ENCODE measurements at places on chromosomes 13 and 19.

DNA sequence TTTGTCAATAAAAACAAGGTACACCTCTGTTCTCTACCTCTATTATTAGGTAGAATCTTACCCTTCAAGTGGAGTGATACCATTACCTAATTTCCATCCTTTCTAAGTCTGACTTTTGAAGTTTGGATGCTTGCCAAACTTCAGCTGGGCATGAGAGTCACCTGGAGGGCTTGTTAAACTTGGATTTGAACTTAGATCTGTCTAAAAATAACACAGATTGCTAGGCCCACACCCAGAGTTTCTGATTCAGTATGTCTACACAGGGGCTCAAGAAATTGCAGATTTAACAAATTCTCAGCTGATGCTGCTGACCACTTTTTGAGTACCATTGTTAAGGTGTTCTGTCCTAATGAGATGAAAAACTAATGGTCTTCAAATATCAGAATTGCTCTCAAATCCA is 512.2 kb downstream of the LMO7 start:
- no peak for DNase-seq

GRCh38 chr13:51035978-51036377 is 75.1 kb downstream of the C13orf42 start:
- no peak for DNase-seq

- DNase-seq, result peak; percentile 97
Observed at GRCh38 chr19:8592231-8593009, 15.2 kb upstream of the MYO1F start.

DNA sequence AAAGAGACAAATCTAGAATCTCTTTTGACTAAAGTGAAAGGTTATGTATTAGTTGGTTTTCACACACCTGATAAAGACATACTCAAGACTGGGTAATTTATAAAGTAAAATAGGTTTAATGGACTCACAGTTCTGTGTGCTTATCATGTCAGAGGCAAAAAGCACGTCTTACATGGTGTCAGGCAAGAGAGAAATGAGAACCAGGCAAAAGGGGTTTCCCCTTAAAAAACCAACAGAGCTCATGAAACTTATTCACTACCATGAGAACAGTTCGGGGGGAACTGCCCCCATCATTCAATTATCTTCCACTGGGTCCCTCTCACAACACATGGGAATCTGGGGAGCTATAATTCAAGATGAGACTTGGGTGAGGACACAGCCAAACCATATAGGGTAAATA is 486.8 kb downstream of the DACH1 start:
- DNase-seq, result no peak

DNA sequence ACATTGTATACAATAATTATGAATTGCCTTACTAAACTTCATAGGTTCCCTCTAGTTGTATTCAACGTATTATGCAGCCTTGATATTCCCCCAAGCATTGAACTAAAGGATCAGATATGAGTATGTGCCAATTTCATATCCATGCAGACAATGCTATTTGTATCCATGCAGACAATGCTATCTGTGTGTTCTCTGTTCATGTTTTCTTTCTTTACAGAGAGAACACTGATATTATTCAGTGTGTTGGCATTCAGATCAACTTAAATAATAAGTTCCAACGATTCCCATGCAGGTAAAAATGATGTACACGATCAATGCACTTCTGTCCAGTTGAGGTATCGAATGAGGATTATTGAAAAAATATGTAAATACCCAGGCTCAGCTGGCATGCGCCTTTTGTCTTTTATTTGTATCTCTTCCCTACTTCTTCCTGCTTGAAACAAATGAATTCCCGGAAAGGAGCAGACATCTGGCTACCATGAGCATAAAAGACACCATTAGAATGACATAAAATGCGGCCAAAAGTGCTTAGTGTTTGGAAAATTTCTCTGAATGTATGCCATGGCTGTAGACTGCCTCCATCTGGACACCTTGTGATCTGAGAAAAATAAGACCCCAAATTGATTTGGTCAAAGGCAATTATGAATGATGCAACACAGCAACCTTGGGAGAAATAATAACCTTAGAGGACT is 731.5 kb downstream of the SLITRK1 start:
- no peak for DNase-seq

- no peak for DNase-seq
Observed at GRCh38 chr13:37192956-37193355, 87.5 kb upstream of the CSNK1A1L start.

DNA sequence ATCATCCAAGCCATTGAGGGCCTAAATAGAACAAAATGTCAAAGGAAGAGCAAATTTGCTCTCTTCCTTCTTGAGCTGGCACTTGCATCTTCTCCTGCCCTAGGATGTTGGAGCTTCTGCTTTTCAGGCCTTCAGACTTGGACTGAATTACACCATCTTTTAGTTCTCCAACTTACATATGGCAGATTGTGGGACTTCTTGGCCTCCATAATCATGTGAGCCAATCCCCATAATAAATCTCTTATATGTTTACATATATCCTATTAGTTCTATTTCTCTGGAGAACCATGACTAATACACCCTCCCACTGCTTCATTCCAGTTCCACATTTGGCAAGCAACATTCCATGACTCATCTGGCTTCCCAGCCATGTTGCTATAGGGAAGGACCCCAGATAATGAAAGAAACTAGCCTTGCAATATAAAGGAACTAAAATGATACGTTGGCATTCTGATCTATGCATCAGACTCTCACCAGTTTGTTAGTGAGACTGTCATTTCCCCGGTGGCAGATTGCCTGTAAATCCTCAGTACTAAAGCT is 11.0 kb upstream of the ACOD1 start:
- no peak for DNase-seq

DNA sequence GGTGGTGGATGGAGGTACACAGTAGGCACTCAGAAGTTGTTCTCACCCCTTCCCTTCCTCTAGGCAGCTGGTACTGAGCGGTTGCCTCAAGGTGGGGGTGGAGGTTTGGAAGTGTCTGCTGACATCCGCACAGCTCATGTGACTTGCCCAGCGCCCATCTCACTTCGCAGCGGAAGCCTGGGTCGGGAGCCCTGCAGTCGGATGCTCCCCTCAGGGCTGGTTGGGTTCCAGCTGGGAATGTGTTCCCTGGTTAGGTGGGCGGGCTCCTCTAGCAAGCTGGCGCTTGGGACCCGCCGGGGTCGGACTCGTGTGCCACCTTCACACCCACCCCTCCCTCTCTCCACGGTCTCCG is 10.2 kb downstream of the PPP1R37 start:
- peak; percentile 45 for DNase-seq

DNA sequence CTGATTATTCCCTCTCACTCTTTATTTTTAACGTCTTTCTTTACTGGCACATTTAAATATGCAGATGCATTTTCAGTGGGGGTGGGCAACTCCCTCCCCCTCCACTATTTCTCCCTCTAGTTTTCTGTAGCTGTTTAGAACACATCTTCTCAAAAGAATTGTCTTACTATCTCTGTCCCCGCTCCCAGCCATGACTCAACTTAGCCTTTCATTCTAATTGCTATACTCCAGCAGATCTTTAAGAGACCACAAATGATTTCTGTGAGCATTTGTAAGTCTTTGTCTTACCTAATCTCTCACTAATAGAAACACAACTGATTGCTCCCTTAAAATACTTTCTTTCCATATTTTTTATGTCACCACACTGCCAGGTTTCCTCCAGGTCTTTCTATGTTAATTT is 350.9 kb downstream of the SPRY2 start:
- no peak for DNase-seq

- DNase-seq, result no peak
Observed at GRCh38 chr19:36244066-36244465, 29.2 kb downstream of the ZNF146 start.

- DNase-seq, result no peak
Observed at GRCh38 chr19:33376941-33377557, 3.5 kb downstream of the CEBPG start.

GRCh38 chr13:48162217-48162616 is 67.3 kb upstream of the MED4 start:
- DNase-seq, result no peak

DNA sequence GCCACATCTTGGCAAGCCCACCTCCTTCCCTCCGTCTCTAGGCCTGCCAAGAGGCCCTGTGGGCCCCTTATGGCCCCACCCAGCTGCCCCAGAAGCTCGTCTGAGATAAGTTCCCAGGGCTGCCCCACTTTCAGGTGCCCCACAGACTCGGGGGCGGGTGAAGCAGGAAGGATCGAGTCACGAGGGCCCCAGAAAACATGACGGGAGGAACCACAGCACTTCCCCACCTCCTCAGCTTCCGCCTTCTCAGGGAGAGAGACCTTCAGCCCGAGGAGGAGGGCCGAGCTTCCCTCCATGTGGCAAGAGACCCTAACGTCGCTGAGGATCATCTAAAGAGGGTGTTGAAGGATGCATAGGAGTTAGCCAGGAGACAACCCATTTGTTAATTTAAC is 4.5 kb upstream of the IL12RB1 start:
- DNase-seq, result peak; percentile 85

GRCh38 chr13:42895776-42896175 is 96.3 kb downstream of the EPSTI1 start:
- DNase-seq, result no peak

GRCh38 chr19:20256606-20257005 is 89.6 kb downstream of the ZNF486 start:
- no peak for DNase-seq

GRCh38 chr13:99191900-99192399 is 8.7 kb upstream of the UBAC2 start:
- DNase-seq, result no peak

GRCh38 chr19:11978492-11979100 is 13.8 kb downstream of the ZNF763 start:
- DNase-seq, result no peak

GRCh38 chr19:48452289-48453190 is 2.8 kb upstream of the KCNJ14 start:
- DNase-seq, result no peak

DNA sequence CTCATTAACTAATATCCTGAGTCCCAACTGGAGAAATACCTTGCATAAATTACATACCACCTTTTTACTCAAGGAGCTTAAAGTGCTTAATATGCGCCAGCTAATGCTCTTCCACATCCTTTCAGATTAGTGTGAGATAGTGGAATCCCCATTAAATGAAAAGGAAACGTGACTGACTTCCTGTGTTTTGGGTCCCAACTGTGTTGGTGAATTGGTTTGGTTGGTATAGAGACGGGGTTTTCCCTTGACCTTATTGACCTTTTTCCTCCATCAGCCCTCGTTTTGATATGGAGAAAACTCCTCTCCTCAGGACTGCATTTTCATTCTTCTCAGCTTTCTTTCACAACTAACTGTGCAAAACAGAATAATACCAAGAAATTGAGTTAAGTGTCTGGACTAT is 163.5 kb downstream of the PAN3 start:
- DNase-seq, result no peak
